ENCODE measurements at places on chromosomes 5 and 9.

- no peak for DNase-seq
These were observed 1.1 kb upstream of the GNPDA1 start for GRCh38 chr5:142013734-142014521.

DNA sequence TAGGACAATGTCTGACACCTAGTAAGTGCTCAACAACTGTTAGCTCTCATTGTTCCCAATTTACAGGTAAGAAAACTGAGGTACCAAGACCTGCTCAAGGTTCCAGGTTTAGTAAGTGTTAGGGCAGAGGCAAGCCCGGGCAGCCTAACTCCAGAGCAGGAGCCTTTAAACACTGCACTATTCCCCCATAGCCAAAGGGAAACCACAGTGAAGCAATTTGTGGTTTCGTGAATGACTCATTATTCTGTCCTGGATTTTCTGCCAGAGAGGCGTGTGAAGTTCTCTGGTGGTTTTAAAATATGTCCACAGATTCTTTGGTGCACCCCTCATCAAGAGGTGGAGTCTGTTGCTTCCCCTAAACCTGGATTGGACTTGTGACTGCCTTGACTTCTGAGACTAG lies 1.0 kb upstream of the MCC start:
- no peak for DNase-seq

- no peak for DNase-seq
These were observed 69.2 kb downstream of the RCL1 start for GRCh38 chr9:4861736-4862451.

DNA sequence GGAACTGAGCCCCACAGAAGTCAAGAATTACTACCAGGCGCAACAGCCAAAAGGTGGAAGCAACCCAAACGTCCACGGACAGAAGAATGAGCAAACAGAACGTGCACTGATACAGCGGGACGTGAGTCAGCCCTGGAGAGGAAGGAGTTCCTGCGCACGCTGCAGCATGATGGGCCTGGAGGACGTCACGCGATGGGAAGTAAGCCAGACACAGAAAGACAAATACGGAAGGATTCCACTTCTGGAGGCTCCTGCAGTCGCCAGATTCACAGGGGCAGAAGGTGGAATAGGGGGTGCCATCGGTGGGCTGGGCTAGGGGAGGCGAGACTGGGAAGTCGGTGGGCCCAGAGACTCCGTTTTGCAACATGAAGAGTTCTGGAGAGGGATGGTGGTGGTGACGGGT lies 80.3 kb upstream of the PHYKPL start:
- no peak for DNase-seq

- DNase-seq = no peak
These were observed 36.5 kb upstream of the RAD23B start for GRCh38 chr9:107246259-107247254.

- DNase-seq = no peak
These were observed 11.0 kb upstream of the NSD1 start for GRCh38 chr5:177122566-177122965.

DNA sequence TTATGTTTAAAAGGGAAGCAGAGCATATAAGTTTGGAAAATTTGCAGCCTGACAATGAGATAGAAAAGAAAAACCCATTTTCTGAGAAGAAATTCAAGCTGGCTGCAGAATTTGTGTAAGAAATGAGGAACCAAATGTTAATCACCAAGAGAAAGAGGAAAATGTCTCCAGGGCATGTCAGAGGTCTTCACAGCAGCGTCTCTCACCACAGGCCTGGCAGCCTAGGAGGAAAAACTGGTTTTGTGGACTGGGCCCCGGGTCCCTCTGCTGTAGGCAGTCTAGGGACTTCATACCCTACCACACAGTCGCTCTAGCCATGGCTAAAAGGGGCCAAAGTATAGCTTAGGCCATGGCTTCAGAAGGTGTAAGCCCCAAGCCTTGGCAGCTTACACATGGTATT lies 32.1 kb upstream of the HSD17B4 start:
- no peak for DNase-seq

Data from left kidney (tissue), 8 donors.